ENCODE measurements at places on chromosomes 5 and 9.

DNA sequence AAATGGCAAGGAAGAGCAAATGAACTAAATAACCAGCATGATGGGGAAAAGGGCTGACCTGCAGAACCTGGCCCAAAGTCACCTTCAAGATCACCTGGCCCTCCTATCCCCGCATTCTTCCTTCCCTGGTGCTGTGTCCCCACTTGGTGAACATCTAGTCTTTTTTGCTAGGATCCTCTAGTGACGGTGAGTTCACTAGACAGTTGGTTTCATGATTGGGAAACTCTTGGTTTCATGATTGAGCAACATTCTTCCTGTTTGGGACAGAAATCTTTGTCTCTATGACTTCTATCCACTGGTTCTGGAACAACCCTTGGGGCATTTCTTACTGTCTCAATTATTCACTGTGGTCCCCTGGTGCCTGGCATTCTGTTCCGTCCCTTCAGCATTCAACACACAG lies 50.2 kb upstream of the DAB2IP start:
- no peak for DNase-seq

DNA sequence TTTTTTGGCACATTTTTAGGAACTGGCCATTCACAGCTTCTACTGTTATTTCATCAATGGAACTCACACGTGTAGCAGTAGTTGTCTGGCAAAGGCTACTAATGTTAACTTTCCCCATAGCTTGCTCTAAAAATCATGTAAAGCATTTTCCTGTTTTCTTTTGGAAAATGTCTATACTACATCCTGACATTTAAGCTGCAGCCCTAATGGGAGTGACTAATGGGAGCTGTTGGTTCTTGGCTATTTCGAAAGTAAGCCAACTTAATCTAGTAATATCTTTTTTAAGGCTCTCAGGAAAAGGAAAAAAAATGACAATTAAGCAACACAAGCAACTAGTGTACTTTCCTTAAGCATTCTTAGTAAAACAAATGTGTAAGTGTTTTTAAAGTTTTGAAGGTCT lies 169.2 kb downstream of the SLC12A2 start:
- DNase-seq: no peak

DNA sequence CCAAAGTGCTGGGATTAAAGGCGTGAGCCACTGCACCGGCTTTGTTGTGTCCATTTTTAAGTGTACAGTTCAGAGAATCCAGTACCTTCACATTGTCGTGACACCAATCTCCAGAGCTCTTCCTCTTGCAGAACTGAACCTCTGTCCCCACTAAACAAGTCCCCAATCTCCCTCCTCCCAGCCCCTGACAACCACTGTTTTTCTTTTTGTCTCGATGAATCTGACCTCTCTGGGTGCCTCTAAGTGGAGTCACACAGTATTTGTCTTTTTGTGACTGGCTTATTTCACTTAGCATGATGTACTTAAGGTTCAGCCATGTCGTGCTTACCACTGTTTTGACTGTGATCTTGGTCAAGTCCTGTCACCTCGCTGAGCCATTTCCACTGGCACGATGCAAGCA lies 1.6 kb downstream of the WDR38 start:
- peak; percentile 28 for DNase-seq

- DNase-seq: no peak
Observed at GRCh38 chr5:142426129-142427014, 101.6 kb upstream of the SPRY4 start.

- no peak for DNase-seq
Observed at GRCh38 chr5:19546521-19546920, 441.5 kb downstream of the CDH18 start.

- DNase-seq: no peak
Observed at GRCh38 chr5:149969181-149969930, 8.8 kb downstream of the SLC26A2 start.

DNA sequence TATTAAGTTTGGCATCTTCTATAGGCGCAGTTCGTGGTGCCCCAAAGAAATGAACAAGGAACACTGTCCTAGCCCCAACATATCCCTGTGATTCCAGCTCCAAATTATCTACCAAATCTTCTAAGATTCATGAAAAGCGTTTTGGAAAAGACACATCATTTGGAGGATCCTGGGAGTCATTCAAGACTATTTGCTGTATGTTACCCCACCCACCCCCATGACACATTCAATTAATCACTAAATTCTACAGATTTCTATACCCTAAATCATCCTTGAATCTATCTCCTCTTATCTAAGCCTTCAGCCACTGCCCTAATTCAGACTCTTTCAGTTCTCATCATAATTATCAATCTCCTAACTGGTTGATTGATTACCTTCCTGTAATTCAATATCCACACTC lies 5.5 kb upstream of the RUSC2 start:
- DNase-seq: no peak

DNA sequence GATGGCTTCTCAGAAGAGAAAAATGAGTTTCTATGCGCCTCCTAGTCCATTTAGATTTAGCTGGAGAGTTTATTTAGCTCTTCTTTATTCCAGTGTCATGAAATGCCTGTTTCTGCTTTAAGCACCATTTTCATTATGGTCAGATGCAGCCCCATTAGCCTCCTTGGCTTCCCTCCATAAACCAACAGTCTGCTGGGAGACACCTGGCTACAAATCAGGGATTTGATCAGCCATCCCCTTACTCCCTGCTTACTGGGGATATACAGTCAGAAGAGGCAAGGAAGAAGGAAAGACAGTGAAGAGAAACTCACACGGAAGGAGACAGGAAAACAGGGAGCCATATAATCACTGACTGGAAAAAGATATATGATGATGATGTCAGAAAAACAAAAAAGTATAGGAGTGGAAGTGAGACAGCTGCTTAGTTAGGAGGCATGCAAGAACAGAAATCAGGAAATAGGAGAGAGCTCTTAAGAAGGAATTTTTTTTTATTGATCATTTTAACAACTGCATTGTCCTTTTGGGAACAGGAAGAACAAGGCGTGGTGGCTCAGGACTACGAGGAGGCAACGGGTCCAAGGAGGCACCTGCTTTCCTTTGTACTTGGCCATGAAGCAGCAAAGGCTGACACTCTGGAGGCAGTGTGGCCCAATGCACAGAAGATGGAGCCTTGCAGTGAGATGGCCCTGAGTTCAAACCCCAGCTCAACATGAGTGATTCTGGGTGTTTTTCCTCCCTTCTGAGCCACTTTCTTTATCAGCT lies 56.1 kb downstream of the MED27 start:
- DNase-seq: no peak

DNA sequence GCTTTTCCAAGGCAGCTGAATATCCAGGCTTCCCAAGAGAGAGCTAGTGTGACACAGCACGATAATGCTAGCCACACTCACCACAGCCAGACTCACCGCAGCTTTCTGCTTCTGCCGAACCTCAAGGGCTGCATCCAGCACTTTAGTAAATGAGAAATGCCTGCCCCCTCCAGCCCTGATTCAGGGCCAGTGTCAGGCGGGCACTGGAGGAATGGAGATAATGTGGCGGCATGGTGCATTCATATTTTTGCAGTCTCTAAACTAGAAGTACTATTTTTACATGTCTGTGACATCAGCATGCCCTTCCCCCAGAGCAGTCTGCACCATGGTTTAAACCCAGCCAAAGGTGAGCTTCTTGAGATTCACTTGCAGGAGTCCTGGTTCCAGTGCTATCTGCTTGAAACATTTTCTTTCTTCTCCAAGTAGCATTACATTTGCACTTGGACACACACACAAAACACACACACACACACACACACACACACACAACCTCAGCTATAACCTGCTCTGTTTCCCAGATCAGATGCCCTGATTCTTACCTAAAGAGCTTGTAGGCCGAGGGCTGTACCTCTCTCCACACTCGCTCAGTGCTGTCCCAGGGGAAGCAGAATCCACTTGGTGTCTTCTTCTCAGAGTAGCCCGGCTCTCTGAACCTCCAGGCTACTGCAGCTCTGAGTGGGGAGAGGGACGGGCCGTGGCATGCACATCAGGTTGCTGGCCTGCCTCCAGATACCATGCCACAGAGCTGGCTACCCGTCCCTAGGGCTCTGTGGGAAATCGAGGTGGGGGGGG lies at the start of gene FGF1:
Gene FGF1, minus strand, starts transcription at position 673 of the 792 bp plus-strand sequence. CDS start 71,963 bp downstream, outside the sequence.
- no peak for DNase-seq

- no peak for DNase-seq
Observed at GRCh38 chr5:9467199-9468059, 78.4 kb downstream of the SEMA5A start.

DNA sequence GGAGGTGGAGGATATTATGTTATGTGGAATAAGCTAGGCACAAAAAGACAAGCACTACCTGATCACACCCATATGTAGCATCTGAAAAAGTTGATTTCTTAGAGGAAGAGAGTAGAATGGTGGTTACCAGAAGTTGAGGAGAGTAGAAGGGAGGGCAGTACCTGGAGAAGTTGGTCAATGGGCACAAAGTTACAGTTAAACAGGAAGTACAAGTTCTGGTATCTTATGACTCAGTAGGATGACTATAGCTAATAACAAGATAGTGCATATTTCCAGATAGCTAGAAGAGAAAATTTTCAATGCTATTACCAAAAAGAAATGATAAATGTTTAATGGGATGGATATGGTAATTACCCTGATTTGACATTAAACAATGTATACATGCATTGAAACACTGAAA lies 686.7 kb downstream of the ISL1 start:
- no peak for DNase-seq

DNA sequence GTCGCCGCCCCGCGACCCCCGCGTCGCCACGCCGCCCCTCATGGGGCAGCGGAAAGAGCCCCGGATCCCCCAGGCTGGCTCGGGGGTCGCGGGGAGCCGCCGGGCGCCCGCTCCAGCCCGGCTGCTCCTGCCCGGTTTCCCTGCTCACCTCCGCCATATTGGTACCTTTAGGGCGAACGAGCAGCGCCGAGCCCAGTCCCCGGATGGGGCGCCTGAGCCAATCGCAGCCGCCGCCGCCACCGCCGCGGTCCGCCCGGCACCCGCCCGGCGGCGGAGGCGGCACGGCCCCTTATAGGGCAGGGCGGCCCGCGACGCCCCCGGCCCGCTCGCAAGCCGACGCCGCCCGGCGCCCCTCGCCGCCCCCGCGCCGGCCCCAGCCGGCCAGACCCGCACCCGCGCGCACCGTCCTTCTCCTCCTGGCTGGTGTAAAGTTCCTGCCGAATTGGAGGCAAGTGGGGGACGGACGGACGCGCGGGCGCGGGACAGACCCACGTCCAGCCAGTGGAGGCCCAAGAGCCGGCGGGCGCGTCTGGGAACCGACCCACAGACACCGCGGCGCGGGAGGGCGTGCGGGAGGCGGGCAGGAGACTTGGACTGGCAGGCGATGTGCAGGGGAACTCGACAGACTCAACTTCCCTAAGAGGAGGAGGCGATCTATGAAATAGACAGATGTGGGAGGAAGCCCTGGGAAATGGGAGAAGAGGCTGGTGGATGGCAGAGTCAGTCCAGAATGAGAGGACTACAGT lies at the start of gene MIER3:
Gene MIER3, minus strand, starts transcription at position 178 of the 746 bp plus-strand sequence. Its CDS starts 21 bp downstream, at position 157.
- peak; percentile 88 for DNase-seq

DNA sequence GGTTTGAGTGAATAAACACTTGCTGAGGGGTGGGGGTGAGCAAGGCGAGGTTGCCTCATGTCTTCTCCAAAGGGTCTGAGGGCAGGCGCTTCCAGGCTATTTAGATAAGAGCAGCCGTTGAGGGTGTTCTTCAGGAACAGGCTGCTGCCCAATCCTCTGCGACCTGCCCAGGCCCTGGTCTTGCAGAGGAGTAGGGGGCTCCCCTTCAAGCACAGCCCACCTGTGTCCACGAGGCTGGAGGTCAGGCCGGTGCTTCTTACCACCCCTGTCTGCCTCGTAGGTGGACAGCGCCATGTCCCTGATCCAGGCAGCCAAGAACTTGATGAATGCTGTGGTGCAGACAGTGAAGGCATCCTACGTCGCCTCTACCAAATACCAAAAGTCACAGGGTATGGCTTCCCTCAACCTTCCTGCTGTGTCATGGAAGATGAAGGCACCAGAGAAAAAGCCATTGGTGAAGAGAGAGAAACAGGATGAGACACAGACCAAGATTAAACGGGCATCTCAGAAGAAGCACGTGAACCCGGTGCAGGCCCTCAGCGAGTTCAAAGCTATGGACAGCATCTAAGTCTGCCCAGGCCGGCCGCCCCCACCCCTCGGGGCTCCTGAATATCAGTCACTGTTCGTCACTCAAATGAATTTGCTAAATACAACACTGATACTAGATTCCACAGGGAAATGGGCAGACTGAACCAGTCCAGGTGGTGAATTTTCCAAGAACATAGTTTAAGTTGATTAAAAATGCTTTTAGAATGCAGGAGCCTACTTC lies 58.6 kb upstream of the LRRTM2 start:
- DNase-seq: no peak

Data from DMS53 (cell line).